ENCODE measurements at places on chromosomes 7 and 10.

GRCh38 chr7:96931891-96932290 is 73.5 kb upstream of the DLX6 start:
- DNase-seq, result no peak

- DNase-seq, result no peak
Measured at GRCh38 chr10:10886861-10887531, 130.7 kb upstream of the CELF2 start.

GRCh38 chr7:3246127-3246526 is 54.9 kb upstream of the SDK1 start:
- DNase-seq, result no peak

GRCh38 chr10:38027986-38028385 is 17.5 kb downstream of the ZNF33A start:
- no peak for DNase-seq

GRCh38 chr7:5457245-5457735 is 33.7 kb upstream of the TNRC18 start:
- DNase-seq, result no peak

- no peak for DNase-seq
Measured at GRCh38 chr7:94658826-94659225, 2.9 kb upstream of the SGCE start.
